ENCODE measurements at places on chromosomes 16 and 17.

GRCh38 chr16:2950773-2951172 lies 13.3 kb upstream of the KREMEN2 start:
- DNase-seq = no peak

DNA sequence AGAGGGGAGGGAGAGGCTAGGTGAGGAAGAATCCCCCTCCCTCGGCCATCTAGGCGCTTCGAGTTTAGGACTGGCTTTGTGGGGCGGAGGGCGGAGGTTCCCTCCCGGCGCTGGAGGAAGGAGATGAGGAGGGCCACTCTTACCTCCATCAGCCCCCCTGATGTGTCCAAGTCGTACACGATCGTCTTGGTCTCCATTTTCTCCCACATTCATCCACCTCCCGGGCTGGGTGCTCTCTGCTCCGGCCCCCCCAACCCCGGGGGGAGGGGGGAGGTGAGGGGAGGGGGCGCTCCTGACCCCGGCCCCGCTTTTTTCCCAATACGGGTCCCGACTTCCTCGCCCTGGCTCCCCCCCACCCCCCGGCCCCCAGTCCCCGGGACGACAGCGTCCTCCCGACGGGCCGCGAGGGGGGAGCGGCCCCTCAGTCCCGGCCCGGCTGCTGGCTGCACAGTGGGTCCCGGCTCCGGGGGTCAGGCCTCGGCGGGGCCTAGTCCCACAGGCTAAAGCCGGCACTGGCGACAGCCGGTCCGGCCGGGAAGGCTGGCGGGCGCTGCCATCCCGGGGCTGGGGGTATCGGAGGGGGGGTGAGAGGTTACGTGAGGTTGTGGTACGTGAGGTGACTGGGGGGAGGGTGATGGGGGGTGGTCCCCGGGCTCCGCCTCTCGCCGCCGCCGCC lies 428 bp downstream of the PHF12 start:
- no peak for DNase-seq

GRCh38 chr17:51434434-51435170 lies 174.3 kb downstream of the UTP18 start:
- DNase-seq = no peak

- DNase-seq = no peak
Observed at GRCh38 chr17:83143817-83144231, 64.4 kb downstream of the METRNL start.

DNA sequence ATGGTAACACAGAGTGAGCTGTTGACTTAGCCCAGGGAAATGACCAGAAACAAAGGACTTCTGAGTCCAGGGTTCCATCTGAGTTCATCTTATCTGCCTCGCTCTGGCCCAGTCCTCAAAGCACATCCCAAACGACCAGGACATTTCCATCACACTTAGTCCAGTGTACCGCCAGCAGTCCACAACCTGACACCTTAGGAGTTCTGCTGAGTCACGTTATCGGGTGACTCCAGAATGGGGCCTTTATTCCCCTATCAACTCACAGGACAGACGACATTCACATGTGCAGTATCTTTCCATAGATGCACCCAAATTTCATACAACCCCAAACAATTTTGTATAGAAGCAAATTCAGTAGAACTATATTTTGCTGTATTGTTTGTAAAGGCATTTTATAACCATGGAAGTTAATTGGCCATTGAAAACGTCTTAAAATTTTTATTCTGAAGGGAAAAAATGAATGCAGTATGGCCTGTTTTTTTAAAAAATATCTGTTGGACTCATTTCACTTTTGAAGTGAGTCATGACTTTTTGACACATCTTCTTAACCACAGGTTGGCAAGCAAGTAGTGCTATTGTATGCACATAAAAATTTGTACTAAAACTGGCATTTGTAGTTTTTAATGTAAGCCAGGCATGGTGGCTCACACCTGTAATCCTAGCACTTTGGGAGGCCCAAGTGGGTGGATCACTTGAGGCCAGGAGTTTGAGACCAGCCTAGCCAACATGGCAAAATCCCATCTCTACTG lies 46.3 kb downstream of the ZNF18 start:
- no peak for DNase-seq

- no peak for DNase-seq
Observed at GRCh38 chr17:45101546-45101882, 30.8 kb downstream of the PLCD3 start.

DNA sequence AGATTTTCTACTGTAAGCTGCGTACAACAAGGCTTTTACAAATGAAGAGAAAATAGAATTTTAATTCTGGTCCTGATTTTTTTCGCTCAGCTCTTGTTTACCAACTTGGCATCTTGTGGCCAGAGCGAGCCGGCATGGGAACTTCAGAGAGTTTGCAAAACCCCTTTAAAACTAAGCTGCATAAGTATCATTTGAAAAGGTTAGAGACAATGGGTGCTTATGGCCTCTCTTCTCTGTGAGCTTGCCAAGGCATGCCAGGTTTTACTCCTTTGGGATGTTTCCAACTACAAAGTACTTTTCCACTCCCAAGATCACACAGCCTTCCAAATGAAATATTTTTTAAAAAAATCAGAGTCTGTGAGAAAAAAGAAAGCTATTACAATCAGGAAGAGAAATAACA lies 62.4 kb upstream of the FA2H start:
- DNase-seq = no peak
